ENCODE measurements at places on chromosomes 16 and 17. TPM values are rescaled to one million over a fixed set of nuclear protein-coding genes. Genes with fewer than 3 reads are reported as not detected.

SMTNL2 gene
- total RNA-seq: 0.51 TPM

GRCh38 chr17:2396568-2397246 is 4.2 kb downstream of the MNT start:
- peak; percentile 99 for DNase-seq

GRCh38 chr16:54405478-54405877 is 118.9 kb upstream of the IRX3 start:
- DNase-seq: peak; percentile 33

- no peak for DNase-seq
Measured at GRCh38 chr16:2712546-2712945, 7.5 kb downstream of the PRSS27 start.

GRCh38 chr17:80169784-80170500 is at the start of gene CARD14:
Gene CARD14 (plus strand): TSS chr17:80170030. CDS start chr17:80181439, 11,409 bp downstream.
- no peak for DNase-seq

Data from endodermal cell (in vitro differentiated cells).